ENCODE measurements at places on chromosomes 16 and 17. TPM values are rescaled to one million over a fixed set of nuclear protein-coding genes. Genes with fewer than 3 reads are reported as not detected.
A peak's percentile ranks its signal among the peaks of the same experiment; 100 is the strongest.

DNA sequence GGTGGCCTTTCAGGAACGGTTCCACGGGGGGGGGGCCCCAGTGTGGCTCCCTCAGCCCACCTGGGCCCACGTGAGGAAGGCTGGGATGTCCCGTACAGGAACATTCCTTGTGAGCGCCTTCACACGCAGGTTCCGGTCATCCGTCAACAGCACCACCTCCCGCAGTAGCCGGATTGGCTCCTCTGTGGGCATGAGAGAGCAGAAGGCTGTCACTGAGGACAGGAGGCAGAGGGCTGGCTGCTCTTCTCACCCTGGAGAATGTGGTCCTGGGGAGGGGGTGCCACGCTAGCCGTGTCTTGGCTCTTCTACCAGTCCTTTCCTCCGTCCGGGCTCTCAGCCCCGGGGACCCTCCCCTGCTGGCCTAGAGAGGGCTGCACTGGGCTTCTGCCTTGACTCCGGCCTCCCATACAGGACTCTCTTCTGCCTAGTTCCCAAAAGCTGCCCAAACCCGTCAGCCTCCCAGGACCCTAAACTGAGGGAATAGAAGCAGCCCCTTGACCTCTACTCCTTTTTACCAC, 6.6 kb downstream of the HIC1 start:
- no peak for DNase-seq

GRCh38 chr16:88526008-88526905, 43.9 kb upstream of the ZC3H18 start:
- no peak for DNase-seq

- DNase-seq = no peak
Observed at GRCh38 chr16:77443357-77444146, 8.7 kb upstream of the ADAMTS18 start.

DNA sequence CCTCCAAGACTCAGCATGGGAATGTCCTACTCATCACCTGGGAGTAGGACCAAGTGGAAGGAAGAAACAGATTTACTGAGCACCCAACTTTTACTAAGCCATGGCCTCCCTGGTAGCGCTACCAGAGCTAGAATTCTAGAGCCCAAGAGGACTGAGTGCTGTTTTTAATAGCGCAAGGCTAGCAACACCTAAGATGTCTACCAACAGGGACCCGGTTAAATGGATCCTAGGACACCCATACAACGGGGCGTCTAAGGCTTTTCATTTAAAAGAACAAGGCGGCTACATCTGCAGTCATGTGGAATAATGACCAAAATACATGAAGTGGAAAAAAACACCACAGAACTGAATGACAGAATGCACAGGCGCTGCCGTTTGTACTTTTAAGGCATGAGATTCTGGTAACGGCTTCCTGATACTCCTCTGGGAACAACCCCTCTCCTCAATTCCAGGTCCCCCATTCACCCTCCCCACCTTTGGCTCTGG, 5.1 kb downstream of the GGA2 start:
- no peak for DNase-seq

Gene UMOD
- total RNA-seq = 3.1 TPM

Gene CES1
- 12.8 TPM for total RNA-seq

- no peak for DNase-seq
Observed at GRCh38 chr17:74921026-74921681, 1.9 kb downstream of the USH1G start.

GRCh38 chr17:17782523-17783115, 54.2 kb downstream of the SREBF1 start:
- DNase-seq = no peak

- no peak for DNase-seq
Observed at GRCh38 chr17:19262650-19263631, 25.8 kb downstream of the EPN2 start.

Gene KIF18B
- 0.14 TPM for total RNA-seq

DNA sequence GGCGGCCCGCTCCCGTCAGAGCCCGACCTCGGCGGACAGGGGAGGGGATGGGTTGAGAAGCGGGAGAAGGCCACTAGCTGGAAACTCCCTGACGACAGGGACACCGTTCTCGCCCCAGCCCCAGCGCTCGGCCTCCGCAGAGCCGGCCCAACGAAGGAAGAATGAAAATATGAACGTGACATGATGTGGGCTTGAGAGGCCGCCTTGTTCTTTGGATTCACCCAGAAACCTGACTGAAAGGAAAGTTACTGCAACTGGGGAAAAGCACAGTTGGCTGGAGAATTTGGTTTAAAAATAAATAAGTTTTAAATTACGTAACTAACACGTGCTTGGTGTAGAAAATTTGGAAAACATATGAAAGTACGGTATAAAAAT, 21.1 kb downstream of the NPTX1 start:
- DNase-seq = peak; percentile 56

DNA sequence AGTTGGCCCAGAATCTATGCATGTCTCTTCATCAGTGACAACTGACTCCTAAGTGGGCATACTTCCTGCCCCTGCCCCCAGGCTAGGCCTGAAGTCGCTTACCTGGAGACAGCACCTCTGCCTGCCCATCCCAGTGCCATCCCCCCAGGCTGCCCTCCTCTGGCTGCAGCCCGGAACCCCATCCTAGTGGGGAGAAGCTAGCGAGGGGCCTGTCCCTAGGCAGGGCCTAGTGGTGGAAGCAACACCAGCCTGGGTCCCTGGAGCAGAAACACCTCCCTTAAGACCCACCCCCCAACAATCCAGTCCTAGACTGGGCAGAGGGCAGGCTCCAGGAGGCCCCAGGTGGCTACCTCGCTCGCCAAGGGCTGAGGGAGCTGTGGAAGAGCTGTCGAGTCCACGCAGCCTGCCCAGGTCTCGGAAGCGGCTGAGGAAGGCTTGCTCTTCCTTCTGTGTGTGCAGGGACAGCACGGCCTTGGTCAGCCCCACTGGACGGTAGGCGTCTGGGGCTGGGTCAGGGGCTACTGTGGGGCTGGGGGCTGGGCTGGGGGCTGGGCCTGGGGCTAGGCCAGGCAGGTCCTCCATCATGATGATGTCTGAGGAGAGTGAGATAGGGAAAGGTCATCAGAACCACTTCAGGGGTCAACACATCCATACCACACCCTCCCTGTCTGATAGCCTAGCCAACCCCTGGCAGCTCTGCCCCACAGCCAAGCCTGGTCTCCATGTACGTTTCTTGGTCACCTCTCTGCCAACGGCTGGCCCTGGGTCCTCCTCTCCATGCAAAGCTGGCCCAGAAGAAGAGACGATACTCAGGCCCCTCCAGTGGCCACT, 7.6 kb downstream of the PER1 start:
- DNase-seq = no peak

GRCh38 chr17:61406971-61407911, 7.6 kb downstream of the TBX2 start:
- no peak for DNase-seq

DNA sequence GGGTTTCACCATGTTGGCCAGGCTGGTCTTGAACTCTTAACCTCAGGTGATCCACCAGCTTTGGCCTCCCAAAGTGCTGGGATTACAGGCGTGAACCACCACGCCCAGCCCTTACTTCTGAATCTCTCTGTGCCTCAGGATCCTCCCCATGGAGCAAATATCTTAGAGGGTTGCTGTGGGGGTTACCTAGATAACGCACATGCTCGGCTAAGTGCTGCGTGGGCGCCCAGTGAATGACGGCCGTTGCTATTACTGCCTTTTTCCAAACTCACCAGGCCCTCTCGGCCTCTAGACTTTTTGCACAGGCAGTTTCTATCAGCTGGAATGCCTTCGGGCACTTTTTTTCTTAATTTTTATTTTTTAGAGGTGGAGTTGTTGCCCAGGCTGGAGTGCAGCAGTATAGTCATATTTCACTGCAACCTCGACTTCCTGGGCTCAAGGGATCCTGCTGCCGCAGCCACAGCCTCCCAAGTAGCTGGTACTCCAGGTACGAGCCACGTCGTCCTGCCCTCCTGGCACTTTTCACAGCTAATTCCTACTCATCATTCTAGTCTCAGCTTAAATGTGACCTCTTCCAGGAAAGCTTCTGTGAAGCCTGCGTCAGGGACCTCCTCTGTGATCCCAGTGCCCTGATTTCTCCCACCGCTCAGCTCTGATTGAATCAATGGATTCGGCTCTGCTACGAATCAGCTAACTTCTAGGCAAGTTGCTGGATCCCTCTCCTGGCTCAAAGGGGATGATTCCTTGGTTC, 8.6 kb downstream of the CCDC102A start:
- peak; percentile 24 for DNase-seq

Gene SAMD14
- total RNA-seq = 0.90 TPM

DNA sequence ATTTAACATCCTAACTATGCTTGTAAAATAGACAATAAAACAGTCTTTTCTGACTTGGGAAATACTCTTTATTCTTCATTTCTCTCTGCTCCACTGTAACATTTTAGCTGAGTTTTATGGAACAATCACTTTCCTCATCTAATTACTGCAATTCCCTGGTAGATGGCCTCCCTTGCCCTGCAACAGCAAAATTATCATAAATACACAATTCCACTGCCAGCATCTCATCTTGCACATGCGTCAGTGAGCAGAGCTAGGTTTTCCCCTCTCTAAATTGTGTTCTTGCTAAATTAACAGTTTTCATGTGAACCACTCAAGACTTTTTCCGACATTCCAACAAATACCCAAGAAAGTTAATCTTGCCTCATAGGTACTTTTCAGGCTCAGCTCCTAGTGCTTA, 920.9 kb upstream of the GOT2 start:
- DNase-seq = no peak

Gene DPEP2
- total RNA-seq = 4.0 TPM

DNA sequence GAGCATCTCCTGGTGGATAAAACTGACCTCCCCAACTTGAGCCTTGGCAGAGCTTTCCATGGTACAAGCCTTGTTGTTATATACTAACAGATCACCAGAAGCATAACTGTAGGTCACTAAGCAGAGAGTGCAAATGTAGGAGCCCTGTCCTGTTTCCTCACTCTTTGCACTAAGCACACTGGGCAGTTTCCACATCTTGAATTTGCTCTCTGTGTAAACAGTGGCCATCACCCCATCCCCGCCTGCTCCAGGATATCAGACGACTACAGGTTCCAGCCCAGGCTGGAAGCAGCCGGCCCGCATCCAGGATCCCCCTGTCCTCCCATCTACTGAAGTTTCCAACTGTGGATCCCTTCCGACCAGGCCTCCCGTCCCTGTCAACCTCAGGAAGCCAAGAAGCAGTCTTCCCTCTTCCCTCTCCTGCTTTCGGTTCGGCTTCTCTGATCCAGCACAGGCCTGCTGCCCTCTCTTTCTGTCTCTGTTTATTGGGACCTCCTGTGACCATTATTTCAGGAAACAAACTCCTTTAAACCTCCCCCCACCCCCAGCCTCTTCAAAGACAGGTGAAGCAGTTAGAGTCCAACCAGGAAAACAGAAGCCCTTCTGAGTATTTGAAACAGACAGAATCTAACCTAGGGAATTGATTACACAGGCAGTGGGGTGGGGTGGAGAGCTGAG, 22.6 kb upstream of the CACNG4 start:
- no peak for DNase-seq

GRCh38 chr17:80815151-80815681, 176.4 kb upstream of the CHMP6 start:
- DNase-seq = no peak

GRCh38 chr16:66920924-66921680, 2.4 kb upstream of the CDH16 start:
- no peak for DNase-seq

GRCh38 chr16:89119166-89119621, 25.5 kb downstream of the ACSF3 start:
- no peak for DNase-seq

Gene SLC9A5
- total RNA-seq = 0.49 TPM

- peak; percentile 58 for DNase-seq
Observed at GRCh38 chr16:48126801-48127644, 28.8 kb downstream of the ABCC12 start.

Gene FOXK2
- total RNA-seq = 27.4 TPM

Data from pancreas (tissue), 10 donors.